Vagina (tissue), 2 donors: ENCODE measurements at places on chromosomes 6 and 20.

DNA sequence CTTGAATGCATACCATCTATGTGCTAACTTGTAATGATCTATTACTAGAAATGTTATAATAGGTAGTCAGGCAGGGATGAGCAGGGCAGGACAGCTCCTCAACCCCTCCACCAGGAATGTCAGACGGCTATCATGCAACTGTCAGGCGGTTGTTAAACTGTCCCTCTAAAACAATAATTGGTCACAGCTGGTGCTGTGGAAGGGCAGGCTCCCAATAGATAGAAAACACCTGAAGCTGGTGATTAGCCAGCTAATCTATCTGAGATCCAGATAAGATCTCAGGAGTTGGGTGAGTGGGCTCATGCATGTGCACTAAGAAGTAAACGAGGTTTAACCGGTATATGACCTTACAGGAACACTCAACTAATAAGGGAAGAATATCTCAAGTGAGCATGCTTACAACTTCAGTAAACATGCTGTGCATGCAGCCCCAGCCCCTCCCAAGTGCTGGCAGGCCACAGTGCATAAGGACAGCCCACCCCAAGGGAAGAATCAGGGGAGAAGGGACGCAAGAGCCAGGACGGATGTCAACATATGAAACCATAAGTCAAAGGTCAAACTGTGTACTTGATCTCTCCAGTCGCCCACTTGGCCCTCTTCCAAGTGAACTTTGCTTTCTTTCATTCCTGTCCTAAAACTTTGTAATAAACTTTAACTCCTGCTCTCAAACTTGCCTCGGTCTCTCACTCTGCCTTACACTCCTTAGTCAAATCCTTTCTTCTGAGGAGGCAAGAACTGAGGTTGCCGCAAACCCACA lies 566.2 kb upstream of the NRSN1 start:
- no peak for DNase-seq

- no peak for DNase-seq
Measured at GRCh38 chr6:3591970-3592369, 135.1 kb upstream of the SLC22A23 start.

DNA sequence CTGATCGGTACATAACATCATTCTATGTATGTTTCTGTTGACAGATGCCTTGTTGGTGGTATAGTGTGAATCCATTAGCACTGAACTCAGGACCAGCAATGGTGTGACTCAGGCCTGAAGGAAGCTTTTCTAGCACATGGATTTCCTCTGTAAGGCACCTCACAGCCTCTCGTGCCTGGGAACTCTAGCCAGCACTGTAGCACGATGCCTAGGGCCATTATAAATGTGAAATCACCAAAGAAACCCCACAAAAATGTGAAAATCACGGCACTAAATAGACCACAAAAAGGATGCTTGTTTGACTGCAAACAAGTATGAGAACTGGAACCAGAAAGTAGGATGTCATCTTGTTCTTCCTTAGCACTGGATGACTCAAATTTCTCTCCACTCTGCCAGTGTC lies 63.7 kb upstream of the NKX2-2 start:
- peak; percentile 52 for DNase-seq

GRCh38 chr6:80594461-80594860 lies 488.0 kb downstream of the BCKDHB start:
- no peak for DNase-seq

DNA sequence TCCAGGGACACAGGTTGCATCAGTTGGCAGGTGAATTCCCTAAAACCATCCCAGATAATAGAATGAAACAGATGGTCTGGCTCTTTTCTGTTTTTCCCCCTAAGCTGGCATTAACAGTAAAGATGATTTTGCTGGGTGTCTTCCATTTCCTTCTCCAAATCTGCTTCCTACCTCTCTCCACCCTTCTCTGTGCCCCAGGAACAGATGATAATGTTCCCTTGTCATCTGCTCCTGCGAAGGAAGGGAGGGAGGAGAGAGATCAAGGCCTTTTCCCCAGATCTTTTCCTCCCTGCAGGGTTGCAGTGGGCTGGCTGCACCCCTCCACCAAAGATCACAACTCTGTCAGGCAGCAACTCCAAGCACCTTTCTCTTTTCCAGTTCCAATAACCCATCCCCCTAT lies 156.5 kb upstream of the PRDM1 start:
- DNase-seq, result no peak

DNA sequence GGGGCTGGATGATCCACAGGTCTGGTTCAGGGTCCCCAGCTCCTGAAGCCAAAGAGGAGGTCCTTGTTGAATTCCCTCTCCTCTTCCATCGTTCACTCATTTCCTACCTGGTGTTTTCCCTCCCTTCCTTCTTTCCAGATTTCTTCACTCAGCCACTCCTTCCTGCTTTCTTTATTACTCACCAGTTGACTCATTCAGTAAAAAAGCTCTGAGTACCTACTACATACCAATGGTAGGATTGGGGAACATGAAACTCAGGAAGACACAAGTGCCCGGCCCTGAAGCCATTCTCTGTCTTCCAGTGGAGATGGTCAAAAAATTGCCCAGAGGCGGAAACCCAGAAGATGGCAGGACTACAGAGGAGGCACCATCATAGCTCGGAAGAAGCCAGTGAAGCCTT lies 11.9 kb upstream of the NSFL1C start:
- DNase-seq, result no peak

DNA sequence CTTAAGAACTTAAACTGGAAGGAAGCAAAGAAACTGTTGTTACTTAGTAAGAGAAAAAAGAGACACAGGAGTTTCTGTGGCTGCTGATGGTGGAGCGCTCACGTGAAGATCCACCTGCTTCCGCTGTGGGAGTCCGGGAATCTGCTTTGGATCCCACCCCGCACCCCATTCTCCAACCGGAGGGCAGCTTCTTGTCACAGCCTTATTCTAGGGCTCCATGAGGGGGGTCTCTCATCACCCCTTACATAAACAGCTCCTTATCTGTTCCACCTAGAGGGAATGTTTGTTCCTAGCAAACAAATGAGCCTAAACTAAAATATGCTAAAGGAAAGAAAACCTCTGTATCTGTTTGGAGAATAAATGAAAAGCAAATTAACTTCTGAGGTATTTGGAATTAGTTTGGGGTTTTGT lies 280.5 kb downstream of the QKI start:
- peak; percentile 56 for DNase-seq

DNA sequence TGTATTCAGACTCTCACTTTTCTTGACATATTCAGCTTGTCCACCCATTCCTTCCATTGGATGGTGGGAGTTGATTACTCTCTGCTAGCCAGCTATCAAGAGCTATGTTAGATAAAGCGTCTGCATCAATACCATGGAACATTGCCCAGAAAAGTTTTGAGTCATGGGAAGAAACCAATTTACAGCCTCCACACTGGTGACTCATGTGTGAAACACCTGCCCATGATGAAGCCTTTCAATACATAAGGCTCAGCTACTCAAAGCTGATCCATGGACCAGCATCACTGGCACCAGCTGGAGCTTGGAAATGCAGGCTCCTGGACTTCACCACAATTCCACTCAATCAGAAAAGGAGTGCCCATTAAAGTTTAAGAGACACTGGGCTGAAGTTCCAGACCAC lies 16.1 kb downstream of the PLA2G7 start:
- DNase-seq, result no peak

DNA sequence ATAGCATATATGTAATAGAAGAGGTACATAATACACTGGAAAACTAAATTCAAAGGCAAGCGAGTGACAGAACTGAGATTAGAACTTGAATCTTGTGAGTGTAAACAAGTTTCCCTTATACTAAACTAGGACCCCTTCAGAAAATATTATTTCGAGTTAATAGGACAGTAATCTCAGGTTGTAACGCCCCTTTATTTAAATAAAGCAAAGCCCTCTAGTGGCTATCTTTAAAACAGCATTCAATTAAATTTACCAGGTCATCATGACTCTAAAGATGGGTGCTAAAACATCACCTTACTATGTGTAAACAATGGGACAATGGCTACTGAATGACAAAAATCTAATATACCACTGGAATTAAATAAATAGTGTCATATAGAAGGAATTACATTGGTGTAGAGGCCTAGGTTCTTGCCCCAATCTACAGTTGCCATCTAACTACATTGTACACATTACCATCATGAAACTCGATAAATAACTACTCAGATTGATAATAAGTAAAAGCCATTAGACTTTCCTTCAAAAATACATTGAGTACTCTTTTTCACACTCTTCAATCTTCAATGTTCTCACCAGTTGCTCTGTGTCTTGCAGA lies 255.4 kb upstream of the IRAK1BP1 start:
- DNase-seq, result no peak

GRCh38 chr6:138588805-138589434 lies 89.6 kb upstream of the NHSL1 start:
- DNase-seq, result no peak

DNA sequence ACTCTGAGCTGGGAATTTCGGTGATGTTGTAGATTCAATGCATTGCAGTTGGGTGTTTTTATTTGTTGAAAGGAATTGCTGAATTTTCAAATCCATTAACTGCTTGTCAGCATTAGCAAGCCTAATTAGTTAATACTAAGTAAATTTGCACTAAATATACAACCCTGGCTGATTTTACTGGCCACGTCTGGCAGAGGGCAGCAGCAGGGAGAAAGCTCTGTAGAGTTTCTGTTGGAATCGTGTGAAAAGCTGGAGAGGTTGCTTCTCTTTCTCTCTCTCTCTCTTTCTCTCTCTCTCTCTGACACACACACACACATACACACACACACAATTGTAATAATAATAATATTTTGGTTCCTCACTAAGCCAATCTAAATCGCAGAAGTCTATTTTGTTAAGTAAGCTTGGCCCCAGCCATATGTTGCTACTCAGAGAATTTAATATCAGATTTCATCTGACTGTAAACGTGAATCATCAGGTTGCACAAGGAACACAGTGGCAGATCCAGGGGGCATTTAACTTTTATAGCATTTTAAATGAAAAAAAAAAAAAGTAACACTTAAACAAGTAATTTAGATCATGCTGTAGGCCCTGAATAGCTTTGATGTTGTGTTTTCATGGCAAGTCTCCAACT lies 289.5 kb downstream of the ESR1 start:
- peak; percentile 37 for DNase-seq

DNA sequence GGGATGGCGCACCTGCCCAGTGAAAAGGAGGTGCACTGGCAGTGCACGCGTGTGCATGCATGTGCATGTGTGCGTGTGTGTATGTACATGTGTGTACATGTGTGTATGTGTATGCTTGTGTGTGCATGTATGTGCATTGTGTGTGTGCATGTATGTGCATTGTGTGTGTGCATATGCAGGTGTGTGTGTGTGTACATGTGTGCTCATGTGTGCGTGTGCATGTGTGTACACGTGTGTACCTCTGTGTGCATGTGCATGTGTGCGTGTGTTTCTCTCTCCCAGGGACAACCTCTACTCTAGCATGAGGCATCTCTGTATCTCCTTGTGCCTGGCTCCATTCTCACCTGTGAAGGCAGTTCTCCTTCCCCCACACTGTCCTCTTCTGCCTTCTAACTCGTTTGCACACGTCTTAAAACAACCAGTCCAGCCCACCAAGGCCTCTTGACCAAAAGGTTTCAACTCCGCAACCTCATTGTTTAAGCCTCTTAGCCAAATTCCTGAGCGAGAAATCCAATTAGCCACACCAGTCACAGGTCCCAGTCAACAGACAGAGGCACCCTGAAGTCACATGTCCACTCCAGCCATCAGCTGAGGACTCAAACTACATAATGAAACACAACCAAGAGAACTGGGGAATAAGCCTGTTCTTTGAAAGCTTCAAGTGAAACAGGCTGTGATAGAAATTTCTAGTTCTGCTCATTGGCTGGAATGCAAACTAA lies 103.5 kb upstream of the PTPRT start:
- no peak for DNase-seq

DNA sequence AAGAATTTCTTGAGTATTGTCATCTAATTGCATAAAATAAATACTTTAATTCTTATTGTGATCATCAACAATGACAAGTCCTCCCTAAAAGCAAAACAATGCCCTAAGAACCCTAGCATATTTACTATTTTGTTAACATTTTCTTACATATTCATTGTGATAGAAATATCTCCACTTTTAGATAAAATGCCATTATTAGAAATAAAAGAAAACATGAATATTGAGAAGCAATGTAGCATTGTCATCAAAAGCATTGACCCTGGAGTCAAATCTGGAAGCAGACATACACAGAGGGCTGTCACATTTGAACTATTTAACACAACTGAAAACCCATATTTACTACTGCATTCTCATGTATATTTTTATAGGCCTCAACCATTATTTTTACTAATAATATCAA lies 257.7 kb downstream of the SYNE1 start:
- no peak for DNase-seq
